AG20443 (cell line): ENCODE measurements at places on chromosomes 5 and 9.

- DNase-seq, result peak; percentile 47
Measured at GRCh38 chr5:112228667-112229066, 190.4 kb downstream of the EPB41L4A start.

GRCh38 chr5:126973193-126973592 lies 57.2 kb downstream of the MARCHF3 start:
- DNase-seq, result no peak

DNA sequence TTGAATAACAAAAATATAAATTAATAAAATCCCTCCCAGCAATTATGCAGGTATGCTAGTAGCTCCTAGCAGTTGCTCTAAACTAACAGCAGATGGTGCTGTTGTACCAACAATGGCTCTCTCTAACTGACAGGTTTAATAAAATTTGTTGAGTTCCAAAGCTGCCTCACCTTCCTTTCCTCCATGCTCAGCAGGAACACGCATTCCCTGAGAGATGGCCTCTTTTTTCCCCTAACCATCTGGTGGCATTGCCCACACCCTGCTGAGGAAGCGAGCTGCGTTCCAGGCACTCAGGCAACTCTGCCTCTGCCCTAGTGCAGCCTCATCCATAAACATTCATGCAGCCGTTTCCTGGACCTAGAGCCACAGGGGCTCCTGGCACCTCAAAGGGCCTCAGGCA lies 106.2 kb downstream of the KLHL3 start:
- DNase-seq, result peak; percentile 76

DNA sequence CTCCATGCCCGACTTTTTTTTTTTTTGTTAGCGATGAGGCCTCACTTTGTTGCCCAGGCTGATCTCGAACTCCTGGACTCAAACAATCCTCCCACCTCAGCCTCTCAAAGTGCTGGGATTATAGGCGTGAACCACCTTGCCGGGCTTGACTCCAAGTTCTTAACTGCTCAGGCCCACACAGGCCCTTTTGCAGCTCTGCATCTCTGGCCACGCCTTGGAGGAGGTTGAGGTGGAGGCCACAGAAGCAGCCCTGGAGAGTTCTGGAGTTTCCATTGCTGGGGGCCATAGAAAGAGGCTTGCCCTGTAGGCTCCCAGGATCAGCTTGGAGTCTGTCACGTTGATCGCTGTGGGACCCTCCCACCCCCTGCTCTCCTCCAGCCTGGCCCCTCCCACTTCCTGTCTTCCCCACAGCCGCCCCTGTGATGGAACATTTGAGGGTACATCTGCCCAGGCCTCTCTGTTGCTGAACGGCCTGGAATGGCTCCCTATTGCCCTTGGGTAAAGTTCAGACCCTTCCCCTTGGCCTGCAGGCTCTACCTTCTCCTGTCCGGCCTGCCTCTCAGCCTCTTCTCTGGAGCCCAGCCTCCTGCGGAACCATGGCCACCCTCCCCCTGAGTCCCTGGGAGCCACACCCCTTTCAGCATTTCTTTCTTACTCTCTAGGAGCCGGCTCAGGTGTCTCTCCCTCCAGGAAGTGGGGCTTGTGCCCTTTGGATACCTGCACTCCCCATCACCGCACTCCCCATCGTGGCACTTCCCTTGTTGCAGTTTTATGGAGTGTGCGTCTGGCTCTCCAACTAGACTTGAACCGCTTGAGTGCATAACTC lies 30.4 kb upstream of the IER5L start:
- no peak for DNase-seq

GRCh38 chr9:2023532-2023931 lies 8.4 kb downstream of the SMARCA2 start:
- DNase-seq, result no peak

- DNase-seq, result no peak
Measured at GRCh38 chr9:71620331-71620730, 148.0 kb downstream of the CEMIP2 start.

- DNase-seq, result peak; percentile 95
Measured at GRCh38 chr9:127899128-127899943, at the start of gene ST6GALNAC6. Gene ST6GALNAC6 (minus strand): TSS chr9:127899603. CDS start chr9:127897981, 1,622 bp downstream.

DNA sequence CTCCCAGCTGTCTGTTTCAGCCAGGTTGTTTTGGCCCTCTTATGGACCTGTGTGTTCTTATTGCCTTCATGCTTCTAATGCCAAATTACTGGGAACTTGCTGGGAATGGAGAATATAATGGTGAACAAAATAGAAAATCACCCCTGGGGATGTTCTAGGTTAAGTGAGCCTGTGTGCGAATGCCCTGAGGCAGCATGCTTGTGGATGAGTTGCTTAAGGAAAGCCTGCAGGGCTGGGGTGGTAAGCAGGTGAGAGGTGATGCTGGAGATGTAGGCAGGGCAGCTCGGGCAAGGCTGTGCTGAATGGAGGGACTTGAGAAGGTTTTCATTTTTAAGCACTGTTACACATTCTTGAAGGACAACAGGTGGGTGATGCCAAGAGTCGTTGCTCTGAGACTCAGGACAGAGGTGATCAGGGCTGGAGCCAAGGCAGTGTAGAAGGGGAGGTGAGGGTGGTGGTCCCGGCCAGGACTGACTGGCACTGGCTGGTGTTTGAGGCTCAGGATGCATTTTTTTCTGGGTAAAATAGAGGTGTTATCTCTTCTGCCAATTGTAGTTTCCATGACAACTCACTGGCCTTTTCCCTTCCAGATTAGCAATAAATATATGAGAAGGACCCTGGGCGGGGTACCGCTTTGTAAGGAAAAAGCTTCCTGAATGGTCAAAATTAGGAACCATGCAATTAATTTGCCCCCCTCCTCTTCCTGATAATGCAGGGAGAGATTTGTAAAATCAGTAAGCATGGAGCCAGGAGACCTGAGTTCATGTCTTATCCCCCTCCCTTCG lies 342.8 kb downstream of the ICE1 start:
- no peak for DNase-seq

- DNase-seq, result no peak
Measured at GRCh38 chr5:107476783-107477182, 194.0 kb downstream of the EFNA5 start.

GRCh38 chr5:179699616-179700237 lies 960 bp downstream of the CANX start:
- peak; percentile 53 for DNase-seq

- no peak for DNase-seq
Measured at GRCh38 chr5:53166183-53166495, 56.6 kb upstream of the MOCS2 start.

GRCh38 chr5:78526049-78526525 lies 122.5 kb downstream of the LHFPL2 start:
- peak; percentile 70 for DNase-seq

GRCh38 chr5:128538250-128539037 lies 399 bp upstream of the FBN2 start:
- peak; percentile 26 for DNase-seq

GRCh38 chr5:10645146-10645545 lies 81.3 kb downstream of the ANKRD33B start:
- no peak for DNase-seq

DNA sequence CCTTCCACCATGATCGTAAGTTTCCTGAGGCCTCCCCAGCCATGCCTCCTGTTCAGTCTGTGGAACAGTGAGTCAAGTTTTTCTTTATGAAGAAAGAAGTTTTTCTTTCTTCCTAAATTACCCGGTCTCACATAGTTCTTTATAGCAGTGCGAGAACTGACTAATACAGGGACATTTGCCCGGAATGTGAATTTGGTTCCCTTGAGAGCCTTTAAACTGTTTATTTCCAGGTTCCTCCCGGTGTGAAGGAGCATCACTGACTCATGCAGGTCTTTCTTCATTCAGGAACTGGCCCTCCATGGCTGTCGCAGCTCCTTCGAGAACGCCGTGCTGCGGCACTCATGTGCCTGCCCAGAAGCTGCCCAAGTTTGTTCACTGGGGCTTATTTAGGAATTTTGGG lies 87.7 kb downstream of the PTCH1 start:
- no peak for DNase-seq

GRCh38 chr5:57741336-57741735 lies 258.7 kb upstream of the ACTBL2 start:
- no peak for DNase-seq

GRCh38 chr5:128020012-128020411 lies 63.6 kb upstream of the SLC12A2 start:
- DNase-seq, result no peak

DNA sequence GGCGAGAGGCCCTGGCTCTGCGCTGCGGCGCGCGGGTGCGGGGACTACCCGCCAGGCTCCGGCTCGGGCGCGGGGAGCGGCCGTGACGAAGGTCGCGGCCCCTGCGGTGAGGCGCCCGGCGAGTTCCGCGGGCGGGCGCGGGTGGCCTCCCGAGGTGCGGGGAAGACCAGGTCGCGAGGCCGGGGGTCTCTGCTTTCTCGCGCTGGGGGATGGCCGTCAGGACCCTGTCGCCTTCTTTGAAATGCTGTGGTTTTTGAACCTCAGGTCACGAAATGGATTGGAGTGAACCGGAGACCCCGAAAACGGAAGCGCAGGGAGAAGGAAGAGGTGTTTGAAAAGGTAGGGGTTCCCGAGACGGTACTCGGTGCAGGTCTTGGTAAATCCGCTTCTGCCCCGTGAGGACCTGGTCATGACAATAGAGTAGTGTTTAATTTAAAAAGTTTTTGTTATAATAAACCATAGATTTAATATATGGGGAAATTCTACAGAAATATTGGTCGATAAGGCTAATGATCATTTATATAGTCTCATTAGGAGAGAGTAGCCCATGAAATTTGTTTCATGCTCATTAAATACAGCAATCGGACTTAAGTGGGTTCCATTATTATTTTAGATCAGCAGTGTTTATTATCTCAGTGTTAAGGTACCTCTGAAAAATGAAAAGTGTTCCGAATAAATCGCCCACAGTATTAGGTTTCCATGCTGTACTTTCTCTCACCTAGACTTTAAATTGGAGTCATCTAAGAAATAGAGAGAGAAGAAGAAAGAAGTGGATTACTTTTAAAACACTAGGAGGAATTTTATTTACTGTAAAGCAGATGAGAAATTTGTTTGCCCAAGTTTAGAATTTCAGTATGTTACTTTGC lies 279.0 kb downstream of the AOPEP start:
- DNase-seq, result no peak

- no peak for DNase-seq
Measured at GRCh38 chr5:73895471-73895870, 269.5 kb downstream of the ARHGEF28 start.

DNA sequence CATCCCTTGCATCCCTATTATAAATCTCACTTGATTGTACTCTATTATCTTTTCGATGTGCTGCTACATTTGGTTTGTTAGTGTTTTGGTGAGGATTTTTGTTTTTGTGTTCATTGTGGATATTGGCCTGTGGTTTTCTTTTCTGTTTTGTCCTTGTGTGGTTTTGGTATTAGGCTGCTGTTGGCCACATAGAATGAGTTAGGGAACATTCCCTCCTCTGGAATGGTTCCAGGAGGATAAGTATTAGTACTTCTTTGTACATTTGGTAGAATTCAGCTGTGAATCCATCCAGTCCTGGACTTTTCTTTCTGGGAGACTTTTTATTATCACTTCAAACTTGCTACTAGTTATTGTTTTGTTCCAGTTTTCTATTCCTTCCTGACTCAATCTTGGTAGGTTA lies 287.2 kb downstream of the CWC27 start:
- DNase-seq, result no peak

DNA sequence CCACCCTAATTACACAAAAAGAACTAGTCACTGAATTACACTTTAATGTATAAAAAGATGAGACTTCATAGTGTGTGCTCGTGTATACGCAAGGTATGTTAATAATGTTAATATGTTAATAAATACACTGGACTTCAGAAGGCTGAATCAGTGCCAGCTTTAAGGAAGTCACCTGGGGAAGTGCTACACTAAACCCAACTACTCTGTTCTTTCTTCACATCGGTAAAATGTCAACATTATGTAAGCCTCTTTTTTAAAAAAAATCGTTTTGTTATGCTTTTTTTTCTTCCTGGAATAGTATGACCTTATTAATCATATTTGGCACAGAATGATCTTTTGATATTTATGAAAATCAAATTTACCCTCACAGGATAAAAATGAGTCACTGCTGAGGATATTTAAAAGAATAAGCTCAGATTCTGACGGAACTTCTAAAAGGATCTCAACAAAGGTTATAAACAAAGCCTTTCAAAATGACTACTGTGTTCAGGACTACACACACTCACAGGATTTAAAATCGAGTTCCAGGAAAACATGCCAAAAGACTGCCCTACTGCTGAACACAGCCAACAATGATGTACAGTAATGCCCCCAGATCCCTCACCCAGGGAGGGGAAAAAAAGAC lies 75.9 kb downstream of the AUH start:
- no peak for DNase-seq

GRCh38 chr9:89486681-89487080 lies 11.2 kb downstream of the SEMA4D start:
- DNase-seq, result no peak

GRCh38 chr9:7033076-7034045 lies 275.6 kb downstream of the KDM4C start:
- DNase-seq, result no peak

DNA sequence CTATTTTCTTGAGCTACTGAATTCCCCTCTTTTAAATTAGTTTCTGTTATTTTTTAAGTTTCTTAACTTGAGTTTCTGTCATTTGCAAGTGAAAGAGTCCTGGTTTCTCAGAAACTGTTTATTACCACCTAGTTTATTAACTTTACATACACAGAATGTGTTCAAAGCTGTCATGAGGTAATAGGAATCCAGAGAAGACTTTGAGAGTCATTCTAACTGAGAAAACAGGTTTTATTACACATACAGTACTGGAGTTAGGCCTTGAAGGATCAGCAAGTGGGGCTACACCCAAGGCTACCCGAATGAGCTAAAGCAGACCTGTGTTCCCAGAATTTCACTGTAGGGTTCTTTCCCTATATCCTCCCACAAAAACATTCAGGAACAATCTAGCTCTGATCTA lies 33.1 kb downstream of the FAM114A2 start:
- DNase-seq, result no peak

DNA sequence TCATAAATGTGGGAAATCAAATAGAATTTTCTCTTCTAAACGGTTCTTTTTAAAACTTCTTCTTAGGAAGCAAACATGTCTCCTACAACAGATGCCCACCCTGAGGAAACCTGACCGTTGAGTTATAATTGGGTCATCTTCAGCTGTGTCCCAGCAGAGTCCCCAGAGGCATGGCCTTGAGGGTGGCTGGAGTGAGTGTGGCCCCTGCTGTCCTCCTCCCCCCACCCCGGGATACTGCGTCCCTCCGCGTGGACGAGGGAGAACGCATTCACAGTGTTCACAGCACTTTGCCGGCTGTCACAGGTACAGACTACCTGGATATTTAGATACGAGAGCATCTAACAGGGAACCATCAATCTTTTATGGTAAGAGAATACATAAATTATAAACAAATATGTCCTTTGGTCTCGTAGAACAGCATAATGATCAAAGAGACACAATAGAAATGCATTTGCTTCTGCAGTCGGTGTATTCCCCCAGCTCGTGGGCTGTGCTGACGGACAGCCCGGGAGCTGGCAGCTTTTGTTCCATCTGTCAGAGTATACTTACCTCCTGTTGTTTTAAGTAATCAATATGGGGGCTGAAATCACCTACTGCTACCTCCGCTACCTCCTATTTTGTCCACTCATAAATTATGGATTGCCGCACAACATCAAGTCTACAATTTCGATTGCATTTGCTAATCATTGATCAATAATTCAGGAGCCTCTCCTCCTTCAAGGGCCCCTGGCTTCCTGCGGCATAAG lies 214.7 kb downstream of the IRX2 start:
- DNase-seq, result no peak

GRCh38 chr9:110141227-110141793 lies 66.6 kb downstream of the C9orf152 start:
- DNase-seq, result peak; percentile 93
